RCC 7860 (cell line): ENCODE measurements at places on chromosomes 5 and 9.

DNA sequence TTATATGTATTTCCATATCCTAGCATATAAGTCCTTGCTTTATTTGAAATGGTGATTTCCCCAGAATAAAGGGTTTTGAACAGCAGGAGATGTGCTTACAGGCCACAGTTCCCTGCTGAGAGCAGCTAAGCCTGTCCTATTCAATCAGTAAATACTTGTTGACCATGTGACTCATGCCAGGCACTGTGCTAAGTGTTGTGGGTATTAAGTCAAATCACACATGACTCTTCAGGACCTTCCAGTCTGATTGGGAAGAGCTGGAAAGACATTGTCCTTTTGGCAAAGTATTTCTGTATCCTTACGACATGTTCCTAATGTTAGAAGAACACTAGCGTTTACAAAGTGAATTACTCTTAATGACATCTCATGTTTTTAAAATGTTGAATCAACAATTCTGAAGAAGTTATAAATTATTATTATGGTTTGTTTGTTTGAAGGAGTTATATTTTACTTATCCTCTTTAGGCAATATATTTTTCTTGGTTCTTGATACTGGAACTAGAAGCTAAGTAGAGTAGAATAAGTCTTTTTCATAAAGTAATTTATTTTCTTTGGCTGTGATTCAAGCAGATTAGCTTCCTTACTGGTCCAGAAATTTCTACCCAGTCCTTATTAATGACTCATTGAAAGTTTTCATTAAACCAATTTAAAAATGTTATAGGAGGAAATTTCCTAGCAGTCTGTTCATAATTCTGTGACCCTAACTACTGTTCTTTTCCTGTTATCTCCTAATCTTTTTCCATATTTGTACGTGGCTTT, 82.1 kb downstream of the GAPVD1 start:
- DNase-seq: no peak

DNA sequence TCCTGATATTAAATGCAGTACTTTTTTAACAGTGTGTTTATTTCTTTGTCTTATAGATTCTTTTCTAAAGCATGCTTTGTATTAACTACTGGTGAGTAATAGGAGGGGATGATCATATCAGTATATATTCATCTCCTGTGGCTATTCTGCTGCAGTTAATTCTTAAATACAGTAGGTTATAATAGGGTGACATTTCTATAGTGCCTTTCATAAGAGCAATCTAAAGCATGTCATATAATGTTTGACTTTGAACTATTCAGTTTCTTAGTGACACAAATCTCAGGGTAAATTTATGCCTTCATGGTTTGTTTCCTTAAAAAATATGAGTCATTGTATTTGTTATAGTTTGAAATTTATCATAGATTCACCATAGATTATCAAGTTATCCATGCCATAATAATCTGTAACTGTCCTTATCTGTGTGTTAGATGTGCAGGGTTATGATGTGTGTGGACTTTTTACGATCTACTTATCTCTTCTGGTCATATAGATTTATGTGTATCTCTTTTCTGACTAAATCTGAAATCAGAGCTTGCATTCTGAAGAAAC, 1019.5 kb downstream of the NR2F1-AS1 start:
- no peak for DNase-seq

DNA sequence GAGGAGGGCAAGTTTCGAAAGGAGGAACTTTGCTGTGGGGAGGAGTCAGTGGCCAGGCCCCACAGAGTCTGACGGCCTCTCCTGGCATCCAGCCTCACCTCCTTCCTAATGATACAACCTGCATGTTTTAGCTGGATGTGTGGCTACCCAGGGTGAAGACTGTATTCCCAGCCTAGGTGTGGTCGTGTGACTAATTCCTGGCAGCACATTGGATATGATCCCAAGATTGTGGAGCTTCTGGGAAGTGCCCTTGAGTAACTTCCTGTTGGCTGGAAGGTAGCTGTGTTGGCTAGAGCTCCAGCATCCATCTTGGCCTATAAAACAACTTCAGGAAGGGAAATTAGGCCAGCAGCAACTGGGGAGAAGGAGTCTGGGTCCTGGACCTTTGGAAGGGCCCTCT, 19.0 kb upstream of the LPCAT1 start:
- DNase-seq: peak; percentile 88

DNA sequence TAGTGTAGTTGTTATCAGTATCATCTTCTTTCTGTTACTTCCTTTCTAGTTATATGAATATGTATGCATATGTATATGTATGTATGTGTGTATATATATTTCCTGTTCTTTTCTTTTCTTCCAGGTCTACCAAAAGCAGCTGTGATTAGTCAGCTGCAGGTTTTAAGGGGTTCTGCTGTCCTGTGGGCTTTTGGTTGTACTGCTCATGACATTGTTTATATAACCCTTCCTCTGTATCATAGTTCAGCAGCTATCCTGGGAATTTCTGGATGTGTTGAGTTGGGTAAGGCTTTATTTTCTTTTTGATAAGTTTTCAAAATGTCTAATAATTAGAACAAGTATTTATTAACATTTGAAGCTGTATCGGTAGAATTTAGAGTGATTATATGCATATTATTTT, 23.2 kb downstream of the SLC27A6 start:
- no peak for DNase-seq
